Stimulated activated CD8-positive, alpha-beta memory T cell treated with anti-CD3 and anti-CD28 coated beads, Interleukin-2, amount 100 ng/mL, for 1 hour (primary cell): ENCODE measurements at places on chromosomes 12 and 14.

DNA sequence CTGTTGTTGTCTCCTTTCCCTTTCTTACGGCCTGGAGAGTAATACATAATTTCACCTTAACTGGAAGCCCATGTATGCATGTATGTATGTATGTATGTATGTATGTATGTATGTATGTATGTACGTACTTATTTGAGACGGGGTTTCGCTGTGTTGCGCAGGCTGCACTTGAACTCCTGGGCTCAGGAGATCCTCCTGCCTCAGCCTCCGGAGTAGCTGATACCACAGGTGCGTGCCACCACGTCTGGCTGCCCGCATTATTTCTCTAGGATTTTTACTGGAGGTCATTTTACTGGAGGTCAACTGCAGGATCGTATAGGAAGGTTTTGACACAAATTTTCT, 644 bp upstream of the OS9 start:
- no peak for DNase-seq

DNA sequence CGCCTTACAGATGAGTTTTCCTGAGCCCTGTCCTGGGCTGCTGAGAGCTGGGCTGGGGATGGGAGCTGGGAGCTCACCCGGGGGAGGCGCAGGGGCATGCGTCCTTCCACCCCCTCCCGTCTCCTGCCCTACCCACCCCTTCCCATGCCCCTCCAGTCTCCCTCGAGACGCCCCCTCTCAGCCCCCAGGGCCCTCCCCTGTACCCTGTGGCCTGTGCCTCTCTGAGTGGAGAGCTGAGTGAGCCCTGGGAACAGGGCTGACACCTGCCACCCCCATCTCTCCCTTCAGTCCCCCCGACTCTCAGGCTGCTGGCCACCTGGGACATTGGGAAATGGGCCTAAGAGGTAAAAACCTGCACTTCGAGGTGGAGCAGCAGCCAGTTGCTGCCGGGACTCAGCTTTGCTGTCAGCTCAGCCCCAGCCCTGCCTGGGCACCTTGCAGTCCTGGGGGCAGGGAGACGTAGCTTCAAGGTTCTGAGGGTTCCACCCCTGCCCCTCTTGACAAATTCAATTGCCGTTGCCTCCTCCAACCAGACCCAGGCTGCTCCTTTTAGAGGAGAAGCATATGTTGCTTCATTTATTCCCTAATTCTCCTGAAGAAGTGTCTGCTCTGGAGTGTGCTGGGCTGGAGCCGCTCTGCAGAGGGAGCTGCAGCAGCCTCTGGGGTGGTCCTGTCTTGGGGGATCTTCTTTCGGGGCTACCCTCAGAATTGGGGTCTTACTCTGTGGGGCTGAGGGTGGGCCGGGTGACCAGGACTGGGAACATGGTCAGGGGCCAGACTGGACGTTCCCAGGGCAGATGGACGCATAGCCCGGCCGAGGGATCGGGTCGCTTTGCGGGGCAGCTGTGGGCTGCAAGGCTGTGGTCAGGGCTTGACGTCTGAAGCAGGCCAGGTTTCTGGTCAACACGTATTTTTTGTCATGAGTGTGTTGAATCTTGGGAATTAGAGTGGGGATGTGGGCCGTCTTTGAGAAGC, 141.4 kb downstream of the ADGRD1 start:
- DNase-seq: no peak

GRCh38 chr12:107393043-107393717, 292.4 kb upstream of the PWP1 start:
- no peak for DNase-seq

GRCh38 chr12:27965966-27966365, 6.6 kb downstream of the PTHLH start:
- no peak for DNase-seq

- DNase-seq: no peak
Observed at GRCh38 chr14:68306934-68307789, 485.7 kb downstream of the ZFP36L1 start.

DNA sequence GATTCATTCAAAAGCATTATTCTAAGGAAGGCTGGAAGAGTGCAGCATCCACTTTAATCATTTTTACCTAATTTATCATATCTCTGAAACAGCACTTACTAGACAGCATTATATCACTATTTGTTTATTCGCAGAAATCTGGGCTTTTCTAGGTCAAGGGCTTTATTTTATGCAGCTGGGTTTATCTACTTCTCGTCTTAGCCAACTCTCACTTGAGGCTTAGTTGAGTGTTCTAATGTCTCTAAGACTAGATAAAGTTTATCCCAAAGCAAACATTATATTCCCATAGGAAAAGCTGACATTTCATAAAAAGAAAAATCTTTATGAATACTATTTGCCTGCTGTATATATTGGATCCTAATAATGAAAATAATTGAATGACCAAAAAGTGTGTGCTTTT, 720.8 kb upstream of the FLRT2 start:
- DNase-seq: no peak

- no peak for DNase-seq
Observed at GRCh38 chr14:95217391-95217900, 60.1 kb upstream of the DICER1 start.

DNA sequence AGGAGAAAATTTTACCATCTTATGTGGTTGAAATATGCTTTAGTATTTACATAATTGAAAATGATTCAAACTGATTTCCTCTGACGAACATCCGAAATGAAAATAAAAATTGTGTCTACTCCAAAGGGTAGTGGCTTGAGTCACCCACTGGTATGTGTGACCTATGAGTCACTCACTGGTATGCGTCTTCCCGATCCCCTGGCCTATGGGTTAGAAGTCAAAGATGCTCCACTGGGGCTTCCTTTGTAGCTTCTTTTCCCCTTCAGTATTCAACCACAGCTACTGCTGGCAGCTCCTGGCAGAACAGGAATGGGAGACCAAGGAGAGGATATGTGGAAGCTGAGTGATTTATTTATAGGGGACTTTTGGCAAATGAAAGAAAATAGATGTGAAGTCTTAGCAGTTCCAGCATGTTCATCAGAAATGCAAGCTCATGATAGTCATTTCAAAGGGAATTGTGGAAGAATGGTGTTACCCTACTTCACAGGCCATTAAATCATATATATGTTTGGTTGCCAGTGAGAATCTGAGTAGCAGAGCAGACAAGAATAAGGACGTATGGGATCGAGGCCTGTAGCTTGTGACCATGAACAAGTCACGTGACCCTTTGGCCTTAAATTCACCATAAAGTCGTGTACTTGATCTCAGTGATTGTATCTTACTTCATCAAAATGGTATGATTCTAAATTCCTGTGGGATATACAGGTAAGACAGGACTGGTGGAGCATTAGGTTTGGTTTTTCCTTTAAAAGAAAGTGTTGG, 108.3 kb downstream of the CRADD start:
- DNase-seq: no peak

- DNase-seq: no peak
Observed at GRCh38 chr14:75559451-75560222, 18.8 kb upstream of the FLVCR2 start.

DNA sequence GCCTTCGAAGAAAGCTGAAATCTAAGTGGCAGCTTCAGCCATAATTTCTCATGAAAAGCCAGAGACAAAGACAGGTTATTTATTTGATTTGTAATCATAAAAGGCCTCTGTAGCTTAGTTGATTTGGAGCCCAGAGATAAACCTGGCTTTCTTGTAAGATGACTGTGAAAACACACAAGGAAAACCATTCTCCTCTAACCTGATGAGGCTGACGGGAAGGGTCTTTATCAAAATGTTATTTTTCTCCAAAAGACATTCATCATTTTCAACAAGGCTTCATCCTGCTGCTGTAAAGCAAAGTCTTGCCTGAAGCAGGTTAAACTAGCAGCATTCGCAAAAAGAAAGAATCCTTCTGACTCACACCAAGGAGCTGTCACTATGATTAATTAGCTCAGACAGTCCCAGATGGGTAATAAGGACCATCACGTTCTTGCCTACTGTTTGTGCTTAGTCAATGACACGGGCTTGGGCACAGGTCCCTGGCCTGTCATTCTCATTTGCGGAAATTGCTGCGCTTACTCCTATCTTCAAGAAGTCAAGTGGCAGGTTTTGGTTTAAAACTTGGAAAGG, 286.6 kb downstream of the C12orf75 start:
- no peak for DNase-seq

- DNase-seq: no peak
Observed at GRCh38 chr12:57927086-57927485, 14.3 kb upstream of the ATP23 start.

- no peak for DNase-seq
Observed at GRCh38 chr12:6040815-6041214, 83.7 kb downstream of the VWF start.

DNA sequence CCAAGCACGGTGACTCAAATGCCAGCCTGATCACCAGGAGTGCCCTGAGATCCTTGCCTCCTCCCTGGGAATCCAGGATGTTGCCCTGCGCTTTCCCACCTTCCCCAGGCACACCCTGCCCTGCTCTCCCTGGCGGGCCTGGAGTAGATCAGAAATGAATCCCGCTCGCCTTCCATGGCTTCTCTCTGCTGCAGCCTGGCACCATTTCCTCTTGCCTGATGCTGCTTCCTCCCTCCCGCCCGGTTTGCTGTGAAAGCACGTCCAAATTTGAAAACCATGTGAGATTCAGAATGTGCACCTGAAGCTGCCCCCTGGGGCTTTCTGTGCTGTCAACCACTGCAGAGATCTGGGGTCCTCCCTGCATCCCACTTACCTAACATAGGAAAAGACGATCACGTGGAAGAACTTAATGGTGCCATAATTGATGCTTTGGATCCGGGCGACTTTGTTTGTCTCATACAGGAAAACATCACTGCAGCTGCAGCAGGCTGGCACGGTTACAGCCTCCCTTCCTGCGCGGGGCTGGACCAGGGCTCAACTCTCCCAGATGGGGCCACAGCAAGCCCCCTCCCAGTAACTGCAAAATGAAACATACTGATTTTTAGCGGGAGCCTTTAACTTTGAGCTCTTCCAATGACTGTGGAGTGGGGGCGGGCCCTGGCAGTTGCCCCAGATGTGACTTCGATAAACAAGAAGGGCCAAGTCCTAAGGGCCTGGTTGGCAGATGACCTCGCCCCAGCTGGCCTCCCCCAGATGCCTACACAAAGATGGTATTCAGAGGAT, 24.9 kb upstream of the C12orf76 start:
- no peak for DNase-seq

GRCh38 chr14:71566276-71566675, 366.0 kb upstream of the RGS6 start:
- DNase-seq: no peak

DNA sequence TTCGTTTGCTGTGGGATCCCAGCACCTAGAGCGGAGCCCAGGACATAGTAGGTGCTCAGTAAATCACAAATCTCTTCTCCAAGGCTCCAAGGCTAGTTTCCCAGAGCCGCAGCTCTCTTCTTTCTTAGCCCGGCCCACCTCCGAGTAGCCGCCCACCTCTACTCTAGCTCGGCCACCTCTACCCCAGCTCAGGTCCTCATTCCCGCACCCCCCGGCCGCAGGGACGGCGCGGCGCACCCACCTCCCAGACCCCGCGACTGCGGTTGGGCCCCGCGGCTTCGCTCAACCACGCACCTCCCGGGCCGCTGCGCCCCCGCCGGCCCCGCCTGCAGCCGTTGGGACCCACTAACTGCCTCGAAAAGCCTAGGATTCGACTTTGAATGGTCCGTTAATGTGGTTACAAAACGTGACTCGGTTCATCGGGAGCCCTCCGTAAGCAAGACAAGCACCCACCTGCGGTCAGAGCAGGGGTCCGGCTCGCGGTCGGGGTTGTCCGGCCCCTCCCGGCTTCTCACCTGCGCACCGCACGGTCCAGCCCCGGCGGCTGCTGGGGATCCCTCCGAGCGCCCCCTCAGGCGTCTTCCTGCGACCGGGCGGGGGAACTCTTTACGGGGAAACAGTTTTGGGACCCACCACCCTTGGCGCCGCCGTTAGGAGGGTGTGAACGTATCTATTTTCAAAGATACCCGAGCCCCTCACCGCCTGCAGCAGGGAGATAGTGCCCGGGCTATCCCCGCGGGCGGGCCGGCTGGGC, at the start of gene SLC2A14:
SLC2A14 (minus strand) TSS at position 350 of the 754 bp plus-strand sequence. CDS start 3,035 bp downstream, outside the sequence.
- no peak for DNase-seq

GRCh38 chr12:40192704-40193255, 32.0 kb upstream of the LRRK2 start:
- no peak for DNase-seq

GRCh38 chr12:66664076-66664475, 14.8 kb downstream of the GRIP1 start:
- no peak for DNase-seq

DNA sequence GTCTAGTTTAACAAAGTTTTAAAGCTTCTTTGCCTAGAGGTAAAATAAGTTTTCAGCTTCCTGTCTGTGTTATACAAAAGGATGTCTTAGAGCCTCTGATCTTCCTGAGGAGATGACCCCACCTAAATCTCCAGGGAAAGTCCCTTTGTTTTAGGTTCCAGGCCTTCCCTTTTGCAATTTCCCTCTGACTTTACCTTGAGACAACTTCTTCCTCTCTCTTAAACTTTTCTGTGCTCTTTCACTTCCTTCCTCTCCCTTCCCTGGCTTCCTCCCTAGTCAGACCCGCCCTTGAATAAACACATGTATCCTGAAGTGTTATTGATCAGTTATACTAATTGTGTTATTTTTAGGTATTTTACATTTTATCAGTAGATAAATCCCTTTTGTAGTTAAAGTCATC, 134.8 kb downstream of the DYRK2 start:
- DNase-seq: no peak

DNA sequence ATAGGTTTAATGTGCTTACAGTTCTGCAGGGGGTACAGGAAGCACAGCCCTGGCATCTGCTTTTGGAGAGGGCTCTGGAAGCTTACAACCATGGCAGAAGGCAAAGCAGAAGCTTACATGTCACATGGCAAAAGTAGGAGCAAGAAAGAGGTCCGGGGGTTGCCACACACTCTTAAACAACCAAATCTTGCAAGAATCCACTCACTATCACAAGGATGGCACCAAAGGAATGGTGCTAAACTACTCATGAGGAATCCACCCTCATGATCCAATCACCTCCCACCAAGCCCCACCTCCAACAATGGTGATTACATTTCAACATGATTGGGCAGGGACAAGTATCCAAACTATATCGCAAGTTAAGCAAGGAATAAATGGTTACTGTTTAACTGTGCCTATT, 255.8 kb upstream of the AVPR1A start:
- no peak for DNase-seq

DNA sequence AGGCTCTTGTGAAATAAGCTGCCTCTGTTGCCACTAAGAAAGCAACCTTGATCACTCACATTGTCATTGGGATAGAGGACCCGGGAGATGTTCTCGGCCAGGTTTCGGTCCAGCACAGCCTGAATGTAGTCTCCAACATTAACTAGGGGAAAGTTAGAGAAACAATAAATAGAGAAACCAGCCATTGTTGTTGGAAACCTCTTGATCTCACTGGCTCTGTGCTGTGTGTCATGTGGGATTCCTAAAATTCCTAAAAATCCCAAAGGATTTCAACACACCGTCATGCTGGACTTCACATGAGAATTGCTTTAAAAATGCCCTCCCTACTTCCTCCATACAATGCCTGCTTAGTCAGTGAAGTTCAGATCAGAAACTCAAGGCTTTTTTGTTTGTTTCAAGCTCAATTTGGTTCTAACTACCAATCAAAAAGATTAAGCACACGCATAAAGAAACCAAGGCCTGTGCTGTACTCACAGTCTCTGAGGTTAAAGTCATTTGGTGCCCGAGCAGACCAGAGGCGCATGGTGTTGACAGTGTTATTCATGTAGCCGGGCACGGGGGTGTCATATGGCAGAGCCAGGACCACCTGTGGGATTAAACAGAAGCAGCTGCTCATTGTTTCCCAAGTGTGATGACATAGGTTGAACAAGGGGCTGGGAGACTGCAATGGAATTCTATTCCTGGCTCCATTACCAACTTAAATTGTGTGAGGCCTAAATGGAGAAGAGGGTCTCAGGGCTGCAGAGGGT, 23.6 kb downstream of the PYGL start:
- no peak for DNase-seq
